ENCODE measurements at places on chromosomes 4 and X.

DNA sequence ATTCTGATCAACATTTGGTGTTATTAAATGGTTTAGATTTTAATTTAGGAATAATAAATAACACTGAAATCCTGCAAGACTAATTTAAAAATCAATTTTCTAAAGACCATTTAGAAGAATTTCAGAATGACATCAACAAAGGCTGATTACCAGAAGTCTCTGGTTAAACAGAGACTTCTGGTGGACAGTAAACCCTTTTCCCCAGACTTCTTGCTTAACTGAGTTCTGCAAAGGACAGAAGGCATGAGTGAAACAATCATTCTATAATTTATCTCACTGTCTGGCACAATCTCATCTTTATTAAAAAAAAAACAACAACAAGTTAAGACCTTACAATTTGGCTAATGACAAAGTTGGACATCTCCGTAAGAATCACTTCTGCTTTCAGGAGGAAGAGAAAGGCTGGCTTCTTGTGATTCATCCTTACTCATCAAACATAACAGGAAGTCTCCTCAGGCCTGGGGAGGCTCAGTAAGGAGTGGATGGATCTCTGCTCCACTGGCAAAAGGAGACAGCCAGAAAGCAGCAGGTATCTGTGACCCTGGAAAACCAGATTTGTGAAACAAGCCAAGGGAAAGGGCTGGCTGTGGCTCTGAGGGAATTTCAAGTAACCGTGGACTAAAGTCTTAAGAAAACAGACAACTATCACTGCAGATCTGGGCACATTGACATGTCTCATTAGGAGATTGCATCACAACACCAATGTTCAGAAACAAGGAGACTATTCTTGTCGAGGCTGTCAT, 908 bp upstream of the TLR6 start:
- no peak for DNase-seq

- DNase-seq = no peak
Observed at GRCh38 chr4:41725254-41725653, 23.3 kb downstream of the PHOX2B start.

GRCh38 chr4:101160792-101161592, 186.3 kb downstream of the PPP3CA start:
- DNase-seq = no peak

- no peak for DNase-seq
Observed at GRCh38 chr4:109079201-109079600, 223.3 kb downstream of the COL25A1 start.

GRCh38 chr4:8348071-8348470, 78.5 kb downstream of the HTRA3 start:
- DNase-seq = peak; percentile 72

GRCh38 chr4:1241936-1242505, 6.9 kb downstream of the CTBP1 start:
- no peak for DNase-seq

DNA sequence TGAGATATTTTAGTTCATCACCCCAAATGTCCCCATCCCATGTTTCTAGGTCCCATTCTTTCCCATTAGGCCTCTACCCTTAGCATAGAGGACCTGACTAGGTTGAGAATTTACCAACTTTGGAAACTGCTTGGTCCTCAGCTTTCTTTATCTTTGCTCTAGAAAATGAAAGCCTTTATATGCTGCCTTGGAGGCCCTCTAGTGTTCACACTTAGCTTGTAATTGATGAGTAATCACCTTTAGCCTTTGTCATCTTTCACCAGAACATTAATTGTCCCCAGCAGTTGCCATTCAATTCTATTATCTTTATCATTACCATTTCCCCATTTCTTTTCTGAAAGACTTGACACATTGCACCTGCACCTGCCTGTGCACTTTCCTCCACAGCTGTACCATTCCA, 589.2 kb upstream of the NR3C2 start:
- DNase-seq = no peak

- no peak for DNase-seq
Observed at GRCh38 chr4:185554365-185555126, 19.2 kb upstream of the PDLIM3 start.

DNA sequence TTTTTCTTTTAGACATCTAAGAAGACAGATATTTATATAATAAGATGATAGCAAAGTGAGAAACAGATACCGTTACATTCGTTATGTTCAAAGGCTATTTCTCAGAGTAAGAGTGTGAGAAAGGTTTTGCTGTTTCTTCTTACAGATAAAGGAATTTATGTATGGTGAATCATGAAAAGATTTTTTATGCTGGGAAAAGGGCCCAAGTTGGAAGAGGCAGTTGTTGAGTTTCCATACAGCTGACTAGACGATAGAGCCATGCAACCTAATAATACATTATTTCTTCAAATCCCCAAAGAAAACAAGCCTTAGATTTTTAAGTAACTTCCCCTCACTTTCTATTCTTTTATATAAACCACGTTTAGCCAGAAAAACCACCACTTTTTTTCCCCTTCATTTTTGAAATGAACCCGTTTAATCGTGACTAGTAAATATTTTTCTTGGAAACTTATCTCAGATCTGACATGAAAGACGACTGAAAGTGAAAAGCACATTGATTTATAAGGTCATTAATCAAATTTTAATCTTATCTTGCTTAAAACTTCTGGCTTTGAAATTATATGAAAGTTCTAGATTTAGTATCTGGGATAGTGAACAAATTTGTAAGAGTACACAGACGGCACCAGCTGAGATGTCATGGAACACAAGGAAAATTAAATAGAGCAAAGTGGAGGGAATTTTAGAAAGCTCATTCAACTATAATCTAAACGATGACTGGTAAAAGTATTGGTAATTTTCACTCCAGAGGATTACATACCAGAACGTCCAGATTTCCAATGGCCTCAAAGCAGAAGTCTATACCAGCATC, 10.9 kb downstream of the ADH6 start:
- DNase-seq = no peak

GRCh38 chr4:162229670-162230069, 65.9 kb upstream of the FSTL5 start:
- no peak for DNase-seq

- DNase-seq = no peak
Observed at GRCh38 chr4:168488869-168489274, 8.0 kb upstream of the PALLD start.

GRCh38 chr4:185779517-185779916, 32.5 kb downstream of the SORBS2 start:
- no peak for DNase-seq

DNA sequence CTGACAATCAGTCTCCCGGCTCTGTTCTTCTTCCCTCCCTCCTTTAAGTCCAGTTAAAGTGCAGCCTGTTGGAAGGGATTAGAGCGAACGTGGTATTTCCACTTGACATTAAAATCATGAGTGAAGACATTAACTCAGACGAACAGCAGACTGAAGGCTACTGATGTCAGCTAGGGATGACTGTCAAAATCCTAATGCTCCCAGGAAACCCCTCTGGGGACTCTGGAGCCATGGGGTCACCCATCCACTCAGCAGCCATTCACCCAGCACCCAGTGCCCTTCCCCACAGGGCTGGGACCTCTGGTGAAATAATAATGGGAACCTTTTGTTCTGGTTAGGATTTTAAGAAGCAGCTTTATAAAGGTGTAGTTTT, 113.9 kb downstream of the DRD5 start:
- no peak for DNase-seq

DNA sequence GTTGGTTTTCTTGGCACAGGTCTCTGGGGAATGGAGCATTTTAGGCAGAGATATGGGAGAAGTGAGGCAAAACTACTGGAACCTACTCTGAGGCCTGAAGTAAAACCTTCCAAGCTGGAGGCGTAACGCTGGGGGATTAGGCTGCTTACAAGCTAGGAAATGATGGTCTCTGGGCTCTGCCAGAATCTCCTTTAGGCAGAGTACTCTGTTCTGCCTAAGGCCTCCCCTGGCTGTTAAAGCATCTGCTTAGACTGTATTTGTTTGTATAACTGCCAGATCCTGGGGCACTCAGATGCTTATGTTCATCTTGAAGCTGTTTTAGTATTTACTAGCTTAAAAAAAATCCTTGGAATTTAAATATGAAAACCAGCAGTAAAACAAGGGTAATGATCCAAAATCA, 822.2 kb downstream of the RPA4 start:
- no peak for DNase-seq

GRCh38 chr4:104064646-104065577, 345.1 kb upstream of the TACR3 start:
- no peak for DNase-seq

DNA sequence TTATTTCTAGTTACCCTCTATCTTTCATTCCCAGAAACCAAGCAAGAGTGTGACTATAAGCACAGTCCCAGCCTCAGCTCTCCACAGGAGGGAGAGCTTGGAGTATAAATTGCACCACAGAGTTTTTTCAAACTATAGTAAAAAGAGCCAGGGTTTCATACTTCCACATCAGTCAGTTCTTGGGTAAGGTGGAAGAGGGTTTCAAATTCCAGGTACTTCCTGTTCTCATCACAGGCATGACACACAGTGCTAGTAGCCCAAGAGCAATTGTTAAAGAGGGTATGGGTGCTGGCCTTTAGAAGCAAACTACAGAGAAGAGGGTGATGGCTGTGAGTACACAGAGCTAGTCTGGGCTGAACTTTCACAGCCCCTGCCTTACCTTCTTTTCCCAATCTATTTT, 5.7 kb upstream of the IL1RAPL1 start:
- no peak for DNase-seq

GRCh38 chr4:111556141-111556781, 589.0 kb upstream of the FAM241A start:
- DNase-seq = no peak

DNA sequence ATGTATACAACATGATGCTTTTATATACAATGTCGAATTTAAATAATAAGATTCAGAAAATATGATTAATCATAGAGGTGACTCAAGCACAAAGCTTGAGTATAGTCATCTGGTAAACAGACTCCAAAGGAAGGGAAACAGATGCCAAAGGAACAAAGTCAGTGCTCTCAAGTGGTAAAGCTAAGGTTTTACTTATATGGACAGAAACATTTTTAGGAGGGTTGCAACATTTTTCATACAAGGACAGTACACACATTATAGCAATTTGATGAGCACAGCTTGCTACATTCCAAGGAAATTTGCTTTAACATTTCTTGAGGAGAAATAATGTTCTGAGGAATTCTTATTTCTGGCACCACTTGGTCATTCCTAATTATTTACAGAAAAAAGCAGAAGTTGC, 333.4 kb upstream of the AADAT start:
- no peak for DNase-seq

GRCh38 chr4:162234595-162234994, 70.8 kb upstream of the FSTL5 start:
- no peak for DNase-seq

DNA sequence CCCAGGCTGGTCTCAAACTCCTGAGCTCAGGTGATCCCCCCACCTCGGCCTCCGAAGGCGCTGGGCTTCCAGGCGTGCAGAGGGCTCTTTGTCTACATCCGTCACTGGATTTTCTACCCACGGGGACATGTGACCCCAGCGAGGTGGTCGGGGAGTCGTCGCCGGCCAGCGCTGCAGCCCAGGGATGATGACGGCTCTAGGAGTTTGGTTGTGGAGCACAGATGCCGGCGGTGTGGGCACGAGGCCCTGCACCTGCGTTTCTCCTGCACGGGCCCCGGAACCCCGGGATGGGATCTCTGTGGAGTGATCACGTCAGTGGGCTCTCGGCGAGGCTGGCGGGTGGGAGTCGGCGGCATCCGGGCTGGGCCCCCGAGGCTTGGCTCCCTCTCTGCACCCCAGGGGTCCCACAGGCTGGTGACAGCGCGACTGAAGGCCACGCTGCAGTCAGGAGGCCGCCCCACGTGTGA, 9.1 kb upstream of the GTPBP6 start:
- DNase-seq = no peak

GRCh38 chr4:39994406-39994805, 16.7 kb upstream of the PDS5A start:
- DNase-seq = no peak

DNA sequence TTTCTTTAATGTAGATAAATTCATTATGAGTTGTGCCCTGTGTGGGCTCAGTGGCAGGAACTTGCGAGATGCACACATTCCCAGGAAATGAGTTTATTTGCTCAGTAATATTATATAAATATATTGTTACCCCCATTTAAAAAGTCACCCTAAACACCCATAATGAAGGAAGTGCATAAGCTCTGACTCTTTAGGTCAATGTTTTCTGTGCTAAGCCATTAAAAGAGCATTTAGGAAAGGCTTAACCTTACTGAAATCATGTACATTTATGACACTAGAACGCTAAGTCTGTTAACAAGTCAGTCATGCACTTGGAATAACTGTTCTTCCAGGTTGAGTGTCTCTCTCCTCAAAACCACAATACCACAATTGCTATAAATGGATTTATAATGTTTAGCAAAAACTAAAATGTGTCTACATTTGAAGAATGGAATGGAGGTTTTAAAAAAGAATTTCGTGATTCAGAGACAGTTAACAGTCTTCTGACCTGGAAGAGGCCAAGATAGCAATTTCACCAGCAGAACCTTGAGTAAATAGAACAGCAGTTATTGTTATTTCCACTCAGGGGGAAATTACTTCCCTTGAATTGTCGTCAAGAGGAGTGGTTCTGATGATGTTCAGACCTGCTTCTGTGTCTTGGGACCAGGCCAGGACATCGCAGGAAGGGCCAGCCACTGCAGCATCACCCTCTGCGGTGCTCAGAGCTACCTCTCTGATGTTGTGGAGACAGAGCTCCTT, 91.1 kb upstream of the VEGFC start:
- DNase-seq = no peak

GRCh38 chrX:17547658-17548057, 172.7 kb downstream of the NHS start:
- DNase-seq = no peak

GRCh38 chr4:84419201-84419600, 79.9 kb downstream of the NKX6-1 start:
- no peak for DNase-seq

DNA sequence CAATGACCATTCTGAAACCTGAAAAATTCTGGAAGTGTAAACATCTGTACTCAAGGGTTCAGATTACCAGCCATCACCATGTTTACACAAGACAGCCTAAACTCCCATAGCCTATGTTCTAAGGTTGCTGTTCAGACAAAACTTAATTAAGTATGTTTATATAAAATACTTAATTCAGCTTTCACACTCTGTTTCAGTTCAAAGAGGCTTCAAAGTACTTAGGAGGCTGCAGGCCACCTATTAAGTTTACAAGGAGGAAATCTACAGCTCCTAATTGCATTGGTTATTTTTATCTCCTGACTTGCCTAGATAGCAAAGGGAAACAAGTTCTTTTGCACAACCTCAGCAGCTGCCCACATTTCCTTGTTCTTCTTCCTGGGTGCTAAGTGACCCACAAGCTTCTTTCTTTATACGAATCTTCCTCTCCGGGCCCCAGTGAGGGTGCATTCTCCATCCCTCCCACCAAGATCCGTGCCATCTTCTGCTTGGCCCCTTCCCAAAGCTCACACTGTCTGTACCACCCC, 2.0 kb downstream of the GAK start:
- DNase-seq = no peak

DNA sequence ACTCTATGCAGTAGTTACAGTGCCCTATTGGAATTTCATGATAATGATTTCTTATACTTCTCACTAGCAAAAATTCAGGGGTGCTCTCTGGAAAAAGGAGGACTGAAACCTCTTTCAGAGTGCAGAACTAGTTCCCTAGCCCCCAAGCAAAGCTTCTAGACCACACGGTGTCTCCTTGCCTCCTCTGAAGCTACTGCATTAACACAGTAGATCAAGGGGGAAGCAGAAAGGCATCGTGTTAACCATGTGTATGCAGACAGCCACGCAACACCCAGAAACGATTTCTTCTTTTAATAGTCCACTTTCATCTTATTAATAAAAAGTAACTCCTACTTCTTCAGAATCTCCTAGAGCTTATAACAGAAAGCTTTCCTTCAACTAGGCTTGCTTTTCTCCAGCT, 44.7 kb downstream of the MAML3 start:
- DNase-seq = no peak

- DNase-seq = no peak
Observed at GRCh38 chr4:83864097-83864817, 328.3 kb downstream of the GPAT3 start.

- no peak for DNase-seq
Observed at GRCh38 chr4:101039367-101039766, 308.0 kb downstream of the PPP3CA start.

All from vagina (tissue), 2 donors.